ENCODE measurements at places on chromosomes 16 and 17.

- DNase-seq, result no peak
These were observed 23.4 kb downstream of the SMIM36 start for GRCh38 chr17:55487695-55488432.

DNA sequence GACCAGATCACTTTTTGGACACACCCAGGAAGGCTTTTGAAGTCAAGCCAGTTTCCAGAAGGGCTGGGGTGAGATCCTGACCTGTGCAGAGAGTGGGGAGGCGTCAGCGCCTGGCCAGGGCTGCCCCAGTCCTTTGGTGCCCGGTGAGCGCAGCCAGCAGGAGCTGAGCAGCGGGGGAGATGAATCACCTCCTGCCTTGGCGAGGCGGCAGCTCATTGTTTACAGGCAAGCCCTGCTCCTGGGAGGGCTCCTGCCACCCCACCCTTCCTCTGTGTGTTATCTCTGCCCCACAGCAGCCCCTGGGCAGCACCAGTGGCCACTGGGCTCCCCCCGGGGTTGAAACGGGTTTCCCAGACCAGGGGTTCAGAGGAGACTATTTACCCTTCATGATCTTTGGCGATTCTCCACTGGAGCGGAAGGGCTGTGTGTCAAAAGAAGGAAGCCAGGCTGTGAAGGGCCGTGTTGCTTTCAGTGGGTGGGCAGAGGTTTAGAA lies 14.1 kb upstream of the ITGB4 start:
- no peak for DNase-seq

DNA sequence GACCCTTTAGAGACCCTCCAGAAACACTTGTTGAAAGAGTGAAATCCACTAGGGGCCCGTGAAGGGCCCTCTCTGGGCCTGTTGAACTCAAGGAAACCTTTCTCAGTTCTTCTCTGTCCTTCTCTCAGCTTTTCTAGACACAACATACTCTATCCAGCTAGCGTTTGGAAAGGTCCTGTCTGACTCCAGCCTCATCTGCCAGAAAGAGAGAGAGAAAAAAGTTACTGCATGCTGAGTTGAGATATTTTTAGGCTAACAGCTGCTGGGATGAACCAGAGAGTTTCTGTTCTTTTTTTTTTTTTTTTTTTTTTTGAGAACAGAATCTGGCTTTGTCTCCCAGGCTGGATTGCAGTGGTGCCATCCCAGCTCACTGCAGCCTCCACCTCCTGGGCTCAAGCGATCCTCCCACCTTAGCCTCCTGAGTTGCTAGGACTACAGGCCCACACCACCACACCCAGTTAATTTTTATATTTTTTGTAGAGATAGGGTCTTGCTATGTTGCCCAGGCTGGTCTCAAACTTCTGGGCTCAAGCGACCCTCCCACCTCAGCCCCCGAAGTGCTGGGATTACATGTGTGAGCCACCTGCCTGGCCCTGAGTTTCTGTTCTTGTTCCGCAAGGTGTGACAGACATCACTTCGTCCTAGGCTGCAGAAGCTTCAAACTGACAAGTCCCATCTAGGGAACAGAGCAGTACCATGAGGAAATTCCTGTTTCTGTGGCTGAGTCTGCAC lies 14.9 kb upstream of the TEX2 start:
- DNase-seq, result no peak

DNA sequence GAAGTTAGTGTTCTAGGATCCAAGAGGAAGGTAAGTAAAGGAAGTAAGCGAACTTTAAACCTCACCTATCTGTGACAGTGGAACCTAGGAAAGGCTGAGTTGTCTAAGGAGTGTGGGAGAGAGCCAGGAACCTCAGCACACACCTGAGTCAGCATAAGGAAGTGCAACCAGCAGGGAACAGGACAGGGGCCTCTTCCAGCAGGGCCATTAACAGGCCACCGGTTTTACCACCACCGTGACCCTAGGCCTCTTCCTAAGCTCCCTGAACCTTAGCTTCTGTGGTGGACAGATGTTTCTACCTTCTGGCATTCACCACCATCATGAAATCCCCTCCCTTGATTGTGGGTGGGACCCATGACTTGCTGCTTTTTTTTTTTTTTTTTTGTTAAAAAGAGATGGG lies 26.7 kb upstream of the GPATCH8 start:
- no peak for DNase-seq

- DNase-seq, result no peak
These were observed 20.3 kb downstream of the RAB11FIP4 start for GRCh38 chr17:31411707-31412285.

DNA sequence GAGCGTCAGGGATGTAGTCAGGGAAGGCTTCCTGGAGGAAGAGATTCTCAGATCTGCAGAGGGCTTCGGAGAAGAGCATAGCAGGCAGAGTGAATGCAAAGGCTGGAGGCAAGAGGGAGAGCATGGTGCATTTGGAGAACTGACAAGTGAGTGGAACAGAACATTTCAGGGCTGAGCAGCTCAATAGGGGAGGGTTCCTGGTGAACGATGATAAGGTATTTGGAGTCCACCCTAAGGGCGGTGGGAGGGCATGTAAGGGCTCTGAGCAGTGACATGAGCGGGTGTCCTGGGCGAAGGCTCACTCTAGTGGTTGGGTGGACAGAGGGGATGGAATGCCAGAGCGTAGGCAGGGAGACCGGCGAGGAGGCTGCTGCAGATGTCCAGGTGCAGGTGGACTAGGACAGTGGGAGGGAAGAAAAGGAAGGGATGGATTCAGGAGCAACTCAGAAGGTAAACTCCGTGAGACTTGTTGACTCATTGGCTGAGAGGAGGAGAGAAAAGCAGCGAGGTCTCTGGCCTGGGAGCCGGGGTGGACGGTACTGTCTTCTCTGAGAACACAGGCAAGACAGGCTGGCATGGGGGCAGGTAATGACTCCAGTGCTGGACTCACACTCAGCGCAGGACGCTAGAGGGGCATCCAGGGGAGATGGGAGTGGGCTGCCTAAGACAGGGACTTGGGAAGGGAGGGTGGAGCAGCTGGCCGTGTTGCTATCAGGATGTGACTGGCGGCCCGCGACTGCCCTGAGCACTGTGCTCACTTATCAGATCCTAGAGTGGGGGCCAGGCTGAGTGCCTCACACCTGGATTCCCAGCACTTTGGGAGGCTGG lies 1.4 kb upstream of the PITPNA start:
- no peak for DNase-seq

GRCh38 chr16:14268073-14268472 lies 197.0 kb downstream of the MRTFB start:
- no peak for DNase-seq

- DNase-seq, result no peak
These were observed 476.9 kb upstream of the GOT2 start for GRCh38 chr16:59210955-59211541.

All from NCI-H1105 (cell line).